Peyer's patch (tissue), 4 donors: ENCODE measurements at places on chromosomes 3 and 15.

GRCh38 chr15:52050416-52050815, 31.4 kb downstream of the MAPK6 start:
- DNase-seq, result no peak

- no peak for DNase-seq
These were observed 379.4 kb downstream of the DIPK2A start for GRCh38 chr3:144351011-144351410.

GRCh38 chr3:15312550-15312949, 19.8 kb downstream of the SH3BP5 start:
- no peak for DNase-seq

DNA sequence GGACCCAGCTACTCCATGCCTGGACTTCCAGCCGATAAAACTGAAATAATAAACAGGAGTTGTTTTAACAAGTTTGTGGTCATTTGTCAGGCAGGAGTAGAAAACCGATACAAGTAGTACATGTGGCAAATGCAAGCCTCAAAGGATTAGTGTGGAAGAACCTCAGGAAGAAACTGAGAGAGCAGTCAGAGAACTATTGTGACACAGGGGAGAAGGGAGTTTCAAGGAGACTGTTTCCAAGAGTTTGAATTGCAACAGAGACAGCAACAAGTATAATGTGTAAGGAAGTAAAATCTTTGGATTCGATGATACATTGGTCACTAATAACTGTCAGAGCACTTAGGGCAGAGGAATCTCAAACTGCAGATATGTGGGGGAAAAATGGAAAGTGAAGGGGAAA, 450.6 kb upstream of the ARHGEF26 start:
- DNase-seq, result no peak

- DNase-seq, result no peak
These were observed at the start of gene CNTN6 for GRCh38 chr3:1092771-1093170. TSS of gene CNTN6 (plus strand) at chr3:1093024. CDS start at chr3:1148009, 54,985 bp downstream.

- no peak for DNase-seq
These were observed 459.0 kb upstream of the DPH6 start for GRCh38 chr15:36004891-36005490.

- no peak for DNase-seq
These were observed 80.4 kb upstream of the TMEM158 start for GRCh38 chr3:45306406-45307008.

DNA sequence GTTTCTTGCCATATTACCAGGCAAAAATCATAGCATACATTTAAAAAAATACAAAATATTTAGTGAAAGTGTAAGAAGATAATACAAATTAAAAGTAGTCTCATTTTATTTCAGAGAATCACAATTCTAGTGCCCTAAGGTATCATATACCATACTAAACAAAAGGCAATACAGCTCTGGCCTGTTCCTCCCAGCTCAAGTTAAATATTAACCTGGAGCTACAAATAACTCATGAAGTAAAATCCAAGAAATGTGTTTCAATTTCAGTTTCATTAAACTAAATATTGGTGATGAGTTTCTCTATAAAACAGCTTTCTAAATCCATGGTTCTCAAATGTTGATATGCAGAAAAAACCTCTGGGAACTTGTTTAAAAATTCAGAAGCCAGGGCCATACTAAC, 67.7 kb downstream of the INO80 start:
- DNase-seq, result no peak

- DNase-seq, result no peak
These were observed 41.6 kb downstream of the IQCH start for GRCh38 chr15:67296188-67296587.

- DNase-seq, result no peak
These were observed 360.1 kb downstream of the LSAMP start for GRCh38 chr3:116084999-116085791.

DNA sequence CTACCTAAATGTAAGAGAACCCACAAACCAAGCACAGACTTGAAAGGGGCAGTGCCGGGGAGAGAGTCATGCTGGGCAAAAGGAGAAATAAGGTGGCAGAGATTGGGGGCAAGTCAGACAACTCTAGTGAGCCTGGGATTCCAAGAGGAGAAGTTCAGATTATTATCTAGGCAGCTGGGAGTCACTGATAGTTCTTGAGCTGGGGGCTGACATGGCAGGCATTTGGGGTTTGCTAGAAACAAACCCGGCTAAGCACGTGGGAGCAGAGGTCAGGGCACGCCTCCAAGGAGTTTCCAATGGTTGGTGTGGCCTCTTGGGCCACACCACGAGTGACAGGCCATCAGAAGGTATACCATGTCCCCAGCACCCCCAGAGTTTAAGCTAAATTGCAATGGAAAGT, 27.6 kb downstream of the SLC6A6 start:
- DNase-seq, result no peak

DNA sequence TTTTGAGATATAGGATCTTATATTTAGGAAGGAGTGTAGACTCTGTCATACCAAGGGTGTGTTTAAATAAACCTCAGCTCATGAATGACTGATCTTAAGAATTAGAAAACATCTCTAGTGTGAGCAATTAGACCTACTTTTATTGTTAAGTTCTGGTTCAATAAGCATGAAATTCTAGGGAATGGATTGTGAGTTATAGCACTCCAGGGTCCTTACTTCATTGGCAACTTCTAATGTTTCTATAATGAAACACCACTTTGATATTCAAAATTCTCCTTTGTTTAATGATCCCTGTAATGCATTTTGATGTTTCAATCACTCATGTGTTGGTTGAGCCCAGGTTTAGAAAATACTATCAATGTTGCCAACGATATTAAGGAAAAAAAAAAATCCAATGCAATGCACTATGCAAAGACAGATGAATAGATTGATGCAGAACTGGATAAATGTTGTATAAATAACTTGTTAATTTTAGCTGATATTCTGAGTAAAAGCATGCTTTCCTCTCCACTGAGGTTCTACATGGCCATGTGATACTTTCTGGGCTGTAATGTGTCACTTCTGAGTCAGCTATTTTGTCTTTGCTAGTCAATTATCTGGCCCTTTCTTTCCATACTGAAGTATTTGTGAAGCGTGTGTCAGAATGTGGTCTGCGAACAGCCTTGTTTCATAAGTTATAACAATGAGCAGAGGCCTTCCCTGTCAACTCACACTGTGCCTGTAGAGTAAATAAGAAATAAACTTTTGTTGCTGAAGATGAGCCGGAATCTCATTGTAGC, 1035.9 kb downstream of the PLOD2 start:
- no peak for DNase-seq

- DNase-seq, result no peak
These were observed 3.9 kb downstream of the CPOX start for GRCh38 chr3:98589331-98590036.

DNA sequence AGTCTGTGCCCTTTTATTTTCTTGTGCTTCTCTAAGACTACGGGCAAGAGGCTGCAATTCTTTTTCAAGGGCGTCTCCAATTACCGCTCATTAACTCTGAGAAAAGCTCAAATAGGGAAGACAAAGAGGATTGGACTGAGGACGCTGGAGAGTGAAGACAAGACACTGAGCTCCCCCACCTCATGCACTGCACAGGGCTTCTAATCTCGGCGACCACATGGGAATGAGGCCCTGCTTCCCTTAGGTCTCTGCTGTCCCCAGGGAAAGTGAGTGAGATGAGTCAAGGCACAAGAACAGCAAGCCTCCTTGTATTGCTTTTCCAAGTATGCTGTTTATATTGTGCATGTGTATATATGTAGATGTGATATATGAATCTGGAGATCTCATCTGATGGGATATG, 392.2 kb upstream of the CFAP20DC start:
- DNase-seq, result no peak
